ENCODE measurements at places on chromosomes 7 and 10. TPM values are rescaled to one million over a fixed set of nuclear protein-coding genes. Genes with fewer than 3 reads are reported as not detected.
A peak's percentile ranks its signal among the peaks of the same experiment; 100 is the strongest.

The CCL24 gene
- not detected for total RNA-seq

The NACAD gene
- total RNA-seq, result 1.2 TPM

The CYP2C19 gene
- total RNA-seq, result not detected

- peak overlapping the region; percentile 77 for H3K27ac ChIP-seq
- peaks cover 3% of the 10 kb centered on the region for H3K4me1 ChIP-seq
- H3K27me3 ChIP-seq, result no peaks in the 10 kb centered on the region
- H3K4me3 ChIP-seq, result peak overlapping the region; percentile 99
- DNase-seq, result peak; percentile 59
These were observed 45.6 kb downstream of the PDIA4 start for GRCh38 chr7:148982654-148983199.

DNA sequence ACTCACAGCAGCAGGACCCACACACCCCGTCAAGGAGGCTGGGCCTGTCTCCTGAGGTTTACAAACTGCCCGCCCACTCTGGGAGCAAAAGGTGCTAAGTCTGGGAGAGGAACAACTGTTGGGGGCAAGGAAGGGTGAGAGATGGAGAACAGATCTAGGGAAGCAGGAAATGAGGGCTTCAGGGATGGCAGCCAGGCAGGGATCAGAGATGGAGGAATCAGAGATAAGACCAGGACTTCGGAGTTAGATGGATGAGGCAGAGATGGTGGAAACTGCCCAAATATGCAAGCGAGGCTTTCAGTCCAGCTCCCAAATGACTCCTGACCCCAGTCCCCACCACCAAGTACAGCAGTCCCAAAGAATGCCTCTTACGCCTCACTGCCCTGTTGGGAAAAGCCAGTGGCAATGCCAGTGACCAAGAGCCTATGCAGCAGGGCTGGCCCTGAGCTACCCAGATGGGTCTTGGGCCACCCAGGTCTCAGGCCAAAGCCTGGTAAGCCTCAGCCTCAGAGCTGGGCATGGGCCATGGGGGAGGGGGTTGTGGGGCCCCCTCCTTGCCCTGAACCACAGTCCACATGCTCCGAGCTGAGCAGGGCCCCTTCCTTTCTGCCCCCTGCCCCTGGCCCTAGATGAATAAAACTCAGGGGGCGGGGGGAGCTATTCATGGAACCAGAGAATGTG lies 39.5 kb upstream of the SLF2 start:
- no peak overlapping the region for H3K27ac ChIP-seq
- no peaks in the 10 kb centered on the region for H3K4me1 ChIP-seq
- DNase-seq, result no peak

DNA sequence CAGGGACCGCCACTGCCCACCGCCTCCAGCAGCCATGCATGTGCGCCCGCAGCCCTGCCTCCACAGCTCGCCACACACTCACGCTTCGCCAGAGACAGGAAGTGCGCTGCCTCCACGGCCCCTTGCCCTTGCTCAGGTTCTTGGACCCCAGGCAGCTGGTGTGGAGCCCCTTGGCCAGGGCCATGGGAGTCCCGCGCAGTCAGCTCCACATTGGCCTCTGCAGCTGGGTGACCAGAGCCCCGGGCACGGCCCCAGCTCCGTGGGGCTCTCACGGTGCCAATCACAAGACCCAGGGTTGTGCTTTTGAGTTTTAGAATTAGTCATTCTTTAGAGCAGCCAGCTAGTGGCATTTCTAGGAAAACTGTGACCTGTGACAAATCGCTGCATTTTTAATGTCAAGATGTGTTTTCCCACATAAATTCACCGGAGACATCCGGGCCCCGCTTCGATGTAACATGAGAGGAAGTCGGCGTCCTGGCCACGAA lies 4.3 kb upstream of the UTF1 start:
- H3K4me1 ChIP-seq, result no peaks in the 10 kb centered on the region
- peaks cover 45% of the 10 kb centered on the region for H3K27me3 ChIP-seq
- no peak overlapping the region for H3K4me3 ChIP-seq
- H3K27ac ChIP-seq, result no peak overlapping the region
- no peak for DNase-seq
- H3K36me3 ChIP-seq, result no peaks in the 10 kb centered on the region

DNA sequence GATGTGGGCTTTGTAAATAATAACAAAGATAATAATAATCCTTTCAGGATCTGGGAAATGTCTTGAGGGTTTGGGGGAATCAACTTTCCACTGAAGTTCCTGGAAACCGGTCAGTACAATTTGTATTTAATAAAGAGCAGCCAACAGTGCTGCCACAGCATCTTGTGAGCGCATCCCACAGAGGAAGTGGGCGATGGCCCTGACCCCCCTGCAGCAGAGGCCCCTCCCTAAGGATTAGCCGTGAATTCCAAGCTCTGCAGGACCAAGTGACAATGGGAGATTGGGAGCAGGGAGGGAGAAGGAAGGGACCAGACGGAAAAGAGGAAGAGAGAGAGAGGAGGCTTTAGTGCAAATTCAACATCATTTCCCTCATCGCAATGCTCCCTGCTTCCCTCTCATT lies 349.2 kb downstream of the RNLS start:
- H3K4me3 ChIP-seq, result no peak overlapping the region
- H3K27me3 ChIP-seq, result no peaks in the 10 kb centered on the region
- DNase-seq, result no peak
- no peak overlapping the region for H3K27ac ChIP-seq
- no peaks in the 10 kb centered on the region for H3K36me3 ChIP-seq
- no peaks in the 10 kb centered on the region for H3K4me1 ChIP-seq

GRCh38 chr7:131139462-131139861 lies 188.2 kb upstream of the MKLN1 start:
- DNase-seq, result no peak
- H3K27me3 ChIP-seq, result no peaks in the 10 kb centered on the region
- no peaks in the 10 kb centered on the region for H3K36me3 ChIP-seq
- H3K4me1 ChIP-seq, result no peaks in the 10 kb centered on the region
- H3K4me3 ChIP-seq, result no peak overlapping the region

DNA sequence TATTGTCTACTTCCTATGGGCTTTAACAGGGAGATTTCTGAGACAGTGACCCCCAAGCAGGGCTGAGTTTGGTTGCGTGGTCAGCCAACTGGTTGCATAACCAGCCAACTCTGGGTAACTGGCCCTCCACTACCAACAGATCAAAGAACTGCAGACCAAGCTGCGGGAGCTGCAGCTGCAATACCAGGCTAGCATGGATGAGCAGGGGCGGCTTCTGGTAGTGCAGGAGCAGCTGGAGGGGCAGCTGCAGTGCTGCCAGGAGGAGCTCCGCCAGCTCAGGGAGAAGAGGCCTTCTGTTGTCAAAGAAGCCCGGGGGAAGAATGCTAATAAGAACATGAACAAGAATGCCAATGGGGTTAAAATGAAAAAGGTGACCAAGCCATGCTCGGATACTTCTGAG lies 15.7 kb upstream of the FLNC start:
- H3K36me3 ChIP-seq, result no peaks in the 10 kb centered on the region
- DNase-seq, result no peak
- H3K27ac ChIP-seq, result no peak overlapping the region
- H3K4me3 ChIP-seq, result no peak overlapping the region

DNA sequence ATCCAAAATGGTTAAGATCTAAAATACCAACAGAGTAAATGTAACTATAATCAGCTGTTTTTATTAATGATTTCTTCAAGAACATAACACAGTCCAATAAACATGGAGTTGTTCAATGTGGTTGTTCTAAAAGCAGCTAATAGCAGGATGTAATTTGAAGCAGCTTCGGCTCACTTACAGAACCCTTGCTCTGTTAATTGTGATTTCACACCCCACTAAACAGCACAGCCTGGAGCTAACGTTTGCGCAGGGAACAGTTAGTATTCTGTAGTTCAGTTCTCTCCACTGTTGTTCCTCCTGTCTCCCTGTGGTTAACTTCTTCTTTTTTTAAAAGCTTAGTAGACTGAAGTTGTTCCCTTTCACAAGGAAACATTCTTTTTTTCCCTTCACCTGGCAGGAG lies 104.0 kb downstream of the GRM3 start:
- H3K4me1 ChIP-seq, result no peaks in the 10 kb centered on the region
- no peak overlapping the region for H3K4me3 ChIP-seq
- no peak for DNase-seq
- H3K27me3 ChIP-seq, result no peaks in the 10 kb centered on the region
- H3K36me3 ChIP-seq, result no peaks in the 10 kb centered on the region

- no peaks in the 10 kb centered on the region for H3K27me3 ChIP-seq
- no peaks in the 10 kb centered on the region for H3K4me1 ChIP-seq
- DNase-seq, result peak; percentile 7
These were observed 26.2 kb upstream of the ZNF467 start for GRCh38 chr7:149799397-149800168.

DNA sequence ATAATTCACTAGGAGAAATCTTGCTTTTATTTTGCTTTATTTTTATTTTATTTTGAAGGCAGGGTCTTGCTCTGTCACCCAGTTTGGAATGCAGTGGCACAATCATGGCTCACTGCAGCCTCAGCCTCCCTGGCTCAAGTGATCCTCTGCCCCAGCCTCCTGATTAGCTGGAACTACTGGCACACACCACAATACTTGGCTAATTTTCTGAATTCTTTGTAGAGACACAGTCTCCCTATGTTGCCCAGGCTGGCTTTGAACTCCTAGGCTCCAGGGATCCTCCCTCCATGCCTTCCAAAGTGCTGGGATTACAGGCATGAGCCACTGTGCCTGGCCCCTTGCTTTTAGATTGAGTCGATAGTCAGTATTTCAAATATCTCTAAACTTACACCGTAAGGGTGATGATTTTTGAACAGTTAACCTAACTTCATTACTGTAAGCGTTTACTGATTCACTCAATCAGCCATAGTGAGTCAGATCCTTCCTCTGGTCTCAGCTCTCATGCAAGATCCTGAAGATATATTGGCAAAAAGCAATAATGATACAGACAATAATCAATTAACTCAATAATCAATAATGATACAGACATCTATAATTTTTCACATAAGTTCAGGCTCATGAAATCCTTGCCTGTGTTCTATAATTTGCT lies 239.5 kb downstream of the KIAA1217 start:
- H3K27ac ChIP-seq, result no peak overlapping the region
- H3K4me1 ChIP-seq, result no peaks in the 10 kb centered on the region
- H3K4me3 ChIP-seq, result no peak overlapping the region

DNA sequence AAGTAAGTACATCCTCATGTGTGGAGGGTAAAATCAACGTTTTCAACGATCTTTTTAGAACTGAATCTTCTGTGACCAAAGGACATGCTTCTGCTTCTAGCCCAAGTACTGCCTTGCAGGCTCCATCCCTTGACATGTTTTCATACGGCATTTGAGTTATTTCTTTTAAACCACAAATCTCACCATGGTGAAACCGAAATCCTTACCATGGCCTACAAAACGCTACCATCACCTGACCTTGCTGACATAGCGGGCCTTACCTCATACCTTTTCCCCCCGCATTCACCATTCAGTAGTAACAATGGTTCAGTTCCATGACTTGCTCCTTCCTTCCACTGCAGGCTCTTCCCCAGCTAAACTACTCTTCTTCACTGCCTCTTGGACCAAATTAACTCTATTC lies 3.5 kb downstream of the RNF216 start:
- no peaks in the 10 kb centered on the region for H3K4me1 ChIP-seq
- DNase-seq, result no peak
- no peak overlapping the region for H3K27ac ChIP-seq
- H3K4me3 ChIP-seq, result no peak overlapping the region
- no peaks in the 10 kb centered on the region for H3K27me3 ChIP-seq

GRCh38 chr7:80319461-80319860 lies 184.8 kb downstream of the GNAI1 start:
- no peaks in the 10 kb centered on the region for H3K27me3 ChIP-seq
- no peak overlapping the region for H3K4me3 ChIP-seq
- no peak for DNase-seq
- no peak overlapping the region for H3K27ac ChIP-seq

DNA sequence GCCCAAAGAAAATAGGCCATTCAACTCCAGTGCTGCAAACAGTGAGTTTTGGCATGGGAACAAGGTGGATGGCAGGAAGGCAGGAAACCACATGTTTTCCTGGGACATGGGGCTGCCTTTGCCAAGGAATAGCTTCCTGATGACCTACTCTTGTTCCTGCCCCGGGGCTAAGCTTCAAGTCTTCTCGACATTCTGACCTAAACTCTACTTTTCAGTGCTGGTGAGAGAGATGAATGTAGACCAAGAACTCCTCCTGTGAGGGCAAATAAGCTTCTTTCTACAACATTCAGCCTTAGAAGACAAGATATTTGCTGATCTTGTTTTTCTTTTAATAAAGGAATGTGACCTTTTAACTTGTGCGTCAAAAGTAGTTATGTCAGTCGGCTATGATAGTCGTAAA lies 199.0 kb downstream of the GPR37 start:
- H3K4me3 ChIP-seq, result no peak overlapping the region
- H3K4me1 ChIP-seq, result no peaks in the 10 kb centered on the region
- no peaks in the 10 kb centered on the region for H3K36me3 ChIP-seq
- no peaks in the 10 kb centered on the region for H3K27me3 ChIP-seq
- no peak overlapping the region for H3K27ac ChIP-seq

DNA sequence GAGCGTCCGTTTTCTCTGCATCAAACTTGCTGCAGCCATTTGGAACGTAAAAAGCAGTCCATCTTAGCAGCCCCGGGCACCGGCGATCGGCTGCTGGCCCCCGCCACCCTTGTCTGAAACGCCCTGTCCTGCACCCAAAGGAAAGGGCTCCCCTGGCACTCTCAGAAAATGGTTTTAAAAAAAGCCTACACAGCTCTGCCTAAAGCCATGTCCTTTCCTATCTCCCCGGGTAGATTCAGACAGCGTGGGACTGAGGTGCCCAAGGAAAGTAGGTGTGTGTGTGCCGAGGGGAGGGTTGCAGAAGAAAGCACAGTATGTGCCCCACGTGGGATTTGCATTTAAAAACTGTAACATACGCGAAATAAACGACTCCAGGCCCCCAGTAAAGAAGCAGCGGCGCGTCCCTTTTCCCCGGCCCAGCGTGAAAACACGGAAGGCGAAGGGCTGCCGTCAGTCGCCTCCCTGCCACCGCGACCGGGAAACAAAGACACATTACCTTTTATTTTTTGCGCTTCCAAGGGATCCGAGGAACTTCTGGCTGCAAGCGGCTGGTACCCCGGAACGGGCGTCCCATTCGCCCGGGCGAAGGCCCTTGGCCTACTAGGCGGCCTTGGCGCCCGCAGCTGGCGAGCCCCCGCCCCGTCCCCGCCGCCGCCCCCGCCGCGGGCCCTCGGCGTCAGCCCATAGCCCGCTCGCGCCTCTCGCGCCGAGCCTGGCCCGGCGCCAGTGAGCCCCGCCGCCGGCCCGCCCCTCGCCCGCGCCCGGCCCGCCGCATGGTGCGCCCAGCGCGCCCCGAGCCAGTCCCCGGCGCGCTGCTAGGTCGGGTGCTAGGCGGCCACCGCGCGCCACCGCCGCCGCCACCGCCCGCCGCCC lies 304.6 kb downstream of the PRPF18 start:
- H3K4me1 ChIP-seq, result no peaks in the 10 kb centered on the region
- H3K27me3 ChIP-seq, result peaks cover 4% of the 10 kb centered on the region
- H3K4me3 ChIP-seq, result peak overlapping the region; percentile 54

GRCh38 chr7:156474241-156474743 lies 166.3 kb upstream of the RNF32 start:
- H3K4me1 ChIP-seq, result no peaks in the 10 kb centered on the region
- H3K27ac ChIP-seq, result no peak overlapping the region
- H3K27me3 ChIP-seq, result no peaks in the 10 kb centered on the region
